ENCODE measurements at places on chromosomes 12 and 14.

- no peak for DNase-seq
These were observed 8.3 kb downstream of the REC8 start for GRCh38 chr14:24179961-24180796.

- DNase-seq, result no peak
These were observed 5.3 kb downstream of the NEK9 start for GRCh38 chr14:75121552-75121951.

GRCh38 chr12:109950625-109951024 lies 45.5 kb downstream of the GIT2 start:
- no peak for DNase-seq

DNA sequence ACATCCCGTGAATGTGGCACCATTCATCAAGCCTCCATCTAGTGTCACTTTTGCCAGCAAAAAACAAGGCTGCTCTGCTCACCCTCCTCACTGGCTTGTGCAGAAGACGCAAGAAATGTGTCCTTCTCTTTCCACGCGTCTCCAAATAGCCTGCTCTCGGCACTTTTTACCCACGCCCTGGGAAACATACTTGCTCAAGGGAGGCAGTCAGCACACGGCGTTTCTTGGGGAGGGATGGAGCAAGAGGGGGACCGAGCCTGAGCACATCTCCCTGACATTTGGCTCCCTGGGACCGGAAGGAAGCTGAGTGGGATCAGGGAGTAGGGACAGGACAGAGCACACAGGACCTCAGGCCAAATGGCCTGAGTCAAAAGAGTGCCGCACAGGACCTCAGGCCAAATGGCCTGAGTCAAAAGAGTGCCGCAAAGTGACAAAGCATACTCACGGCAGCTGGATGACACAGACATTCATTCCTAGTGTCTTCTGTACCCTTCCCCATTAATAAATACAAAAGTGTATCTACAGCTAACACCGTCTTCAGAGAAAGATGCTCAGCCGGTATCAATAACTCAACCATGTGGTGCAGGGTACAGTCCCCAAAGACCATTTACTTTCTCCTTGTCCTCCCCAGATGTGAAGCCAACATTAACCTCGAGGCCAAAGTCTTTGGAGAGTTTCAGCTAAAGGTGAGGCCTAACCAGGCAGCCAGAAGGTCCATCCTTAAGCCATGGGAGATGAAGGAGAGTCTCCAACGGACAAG lies 7.1 kb downstream of the BCL11B start:
- DNase-seq, result no peak

All from HTR-8/SVneo (cell line).